ENCODE measurements at places on chromosomes 6 and 20.

DNA sequence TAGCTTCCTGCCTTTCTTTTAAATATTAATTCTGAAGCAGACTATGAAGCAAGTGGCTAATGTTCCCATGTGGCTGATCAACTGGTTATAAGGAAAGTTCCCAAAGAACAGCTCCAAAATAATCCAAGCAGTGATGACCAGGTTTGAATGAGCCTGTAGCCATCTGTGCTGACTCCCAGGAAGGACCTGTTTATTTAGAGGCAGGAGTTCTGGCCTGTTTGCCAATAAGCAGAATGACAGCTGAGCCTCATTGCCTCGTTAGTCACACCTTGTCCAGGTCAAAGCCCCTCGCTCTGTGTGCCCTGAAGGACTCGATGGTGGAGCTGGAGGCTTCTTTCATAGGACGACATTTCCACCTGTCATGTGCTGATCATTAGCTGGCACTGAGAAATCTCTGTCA lies 97.4 kb downstream of the TMEM170B start:
- no peak for DNase-seq

GRCh38 chr6:40733770-40734396 lies 146.7 kb upstream of the LRFN2 start:
- no peak for DNase-seq

GRCh38 chr20:44488551-44488950 lies 12.9 kb downstream of the TTPAL start:
- DNase-seq = no peak

DNA sequence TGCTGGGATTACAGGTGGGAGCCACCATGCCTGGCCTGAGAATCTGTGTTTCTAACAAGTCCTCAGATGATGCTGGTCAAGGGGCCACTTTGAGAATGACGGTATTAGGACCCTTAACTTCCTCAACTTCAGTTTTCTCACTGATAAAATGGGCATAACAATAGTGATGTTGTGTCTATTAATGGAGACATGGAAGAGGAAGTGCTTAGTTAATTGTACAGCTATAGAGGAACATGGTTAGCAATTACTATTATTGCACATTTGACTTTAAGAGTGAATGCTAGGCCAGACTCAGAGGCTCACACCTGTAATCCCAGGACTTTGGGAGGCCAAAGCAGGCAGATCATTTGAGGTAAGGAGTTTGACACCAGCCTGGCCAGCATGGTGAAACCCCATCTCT lies 12.7 kb downstream of the DPPA5 start:
- DNase-seq = no peak

DNA sequence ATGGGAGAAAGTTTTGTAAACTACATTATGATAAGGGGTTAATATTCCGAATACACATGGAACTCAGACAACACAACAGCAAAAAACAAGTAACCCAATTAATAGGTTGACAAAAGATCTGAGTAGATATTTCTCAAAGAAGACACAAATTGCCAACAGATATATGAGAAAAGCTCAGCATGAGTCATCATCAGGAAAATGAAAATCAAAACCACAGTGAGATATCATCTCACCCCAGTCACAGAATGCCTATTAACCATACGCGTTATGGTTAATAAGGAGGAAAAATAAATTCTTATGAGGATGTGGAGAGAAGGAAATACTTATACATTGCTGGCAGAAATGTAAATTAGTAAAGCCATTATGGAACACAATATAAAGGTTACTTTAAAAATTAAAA lies 695.0 kb downstream of the COL12A1 start:
- peak; percentile 2 for DNase-seq

DNA sequence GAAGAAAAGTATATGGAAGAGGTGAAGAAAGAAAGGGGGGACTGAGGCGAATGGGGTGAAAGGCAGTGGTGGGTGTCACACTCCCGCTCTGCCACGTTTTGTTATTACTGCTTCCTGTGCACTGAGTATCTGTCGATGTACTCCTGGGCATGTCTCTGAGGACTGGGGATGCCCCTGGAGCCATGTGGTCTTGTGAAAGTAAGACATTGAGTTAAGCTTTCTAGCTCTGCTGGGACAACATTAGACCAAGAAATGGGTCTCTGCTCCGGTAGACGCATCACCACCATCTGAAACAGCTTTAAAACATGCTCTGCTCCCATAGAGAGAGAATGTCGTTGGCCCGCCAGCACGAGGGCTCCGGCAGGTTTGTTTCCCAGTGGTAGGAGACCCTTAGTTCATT lies 40.0 kb downstream of the IRF4 start:
- DNase-seq = no peak

- no peak for DNase-seq
These were observed 39.5 kb downstream of the NKX2-4 start for GRCh38 chr20:21357844-21358243.

DNA sequence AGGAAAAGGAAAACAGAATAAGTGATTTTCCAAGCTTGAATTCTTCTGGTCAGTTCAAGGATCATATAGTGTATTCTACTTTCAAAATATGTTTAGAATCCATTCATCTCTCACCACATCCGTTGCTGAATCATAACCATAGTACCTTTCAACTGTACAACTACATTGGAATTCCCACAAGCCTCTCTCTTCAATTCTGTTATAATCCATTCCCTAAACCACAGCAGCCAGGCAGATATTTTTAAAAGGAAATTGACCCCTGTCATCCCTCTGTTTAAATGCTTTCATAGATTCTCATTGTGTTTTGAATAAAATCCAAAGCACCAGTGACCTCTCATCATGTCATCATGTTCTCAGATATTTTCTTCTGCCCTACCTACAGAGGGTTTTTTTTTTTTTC lies 412.7 kb downstream of the GRIK2 start:
- DNase-seq = peak; percentile 33

- DNase-seq = no peak
These were observed 139.1 kb upstream of the POU3F2 start for GRCh38 chr6:98695091-98695801.

GRCh38 chr6:16836144-16836981 lies 75.1 kb upstream of the ATXN1 start:
- peak; percentile 48 for DNase-seq

DNA sequence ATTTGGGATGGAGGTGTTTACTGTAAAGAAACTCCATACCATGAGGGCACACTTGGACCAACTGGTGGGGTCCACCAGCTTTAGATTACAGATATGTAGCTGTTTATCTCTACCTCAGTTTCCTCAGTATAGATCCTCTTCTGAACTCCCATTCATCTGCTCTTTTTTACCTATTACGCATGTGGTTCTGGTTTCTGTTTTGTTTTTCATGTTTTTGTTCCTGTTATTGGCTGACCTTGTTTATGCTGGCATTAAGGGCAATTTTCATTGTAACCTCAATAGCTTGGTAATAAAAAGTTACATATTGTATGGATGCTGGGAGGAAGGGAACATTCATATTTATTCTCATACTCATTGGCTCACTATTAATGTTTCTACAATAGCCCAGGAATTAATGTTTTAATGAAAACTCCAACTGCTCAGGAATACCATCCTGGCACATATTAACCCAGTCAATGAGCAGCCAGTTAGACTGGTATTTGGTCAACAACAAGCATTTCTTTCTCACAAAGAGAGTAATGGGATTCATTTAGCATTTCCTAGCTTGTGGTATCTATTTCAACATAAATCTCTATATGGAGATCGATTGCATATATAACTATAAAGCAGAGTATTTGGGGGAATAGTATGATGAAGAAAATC lies 83.8 kb upstream of the FAM184A start:
- no peak for DNase-seq

- DNase-seq = no peak
These were observed 3.2 kb downstream of the MARCKS start for GRCh38 chr6:113860181-113860955.

GRCh38 chr6:124028117-124028516 lies 224.5 kb downstream of the NKAIN2 start:
- no peak for DNase-seq

DNA sequence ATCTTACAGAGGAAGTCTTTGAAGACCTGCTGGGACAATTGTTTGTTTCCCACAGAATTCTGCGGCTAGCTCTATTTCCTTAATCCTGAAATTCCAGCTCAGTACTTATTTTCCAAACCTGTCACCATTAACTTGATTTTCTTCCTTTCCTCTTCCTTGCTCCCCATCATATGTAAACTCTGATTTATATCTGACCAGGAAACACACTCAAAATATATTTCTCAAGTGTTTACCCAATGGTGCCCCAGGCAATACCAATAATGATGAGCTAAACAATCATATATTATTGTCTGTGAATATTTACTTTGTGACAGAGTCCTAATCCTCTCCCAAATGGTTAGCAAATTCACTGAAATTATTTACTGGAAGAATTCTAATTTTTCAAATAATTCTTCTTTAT lies 597.3 kb downstream of the PKHD1 start:
- no peak for DNase-seq

DNA sequence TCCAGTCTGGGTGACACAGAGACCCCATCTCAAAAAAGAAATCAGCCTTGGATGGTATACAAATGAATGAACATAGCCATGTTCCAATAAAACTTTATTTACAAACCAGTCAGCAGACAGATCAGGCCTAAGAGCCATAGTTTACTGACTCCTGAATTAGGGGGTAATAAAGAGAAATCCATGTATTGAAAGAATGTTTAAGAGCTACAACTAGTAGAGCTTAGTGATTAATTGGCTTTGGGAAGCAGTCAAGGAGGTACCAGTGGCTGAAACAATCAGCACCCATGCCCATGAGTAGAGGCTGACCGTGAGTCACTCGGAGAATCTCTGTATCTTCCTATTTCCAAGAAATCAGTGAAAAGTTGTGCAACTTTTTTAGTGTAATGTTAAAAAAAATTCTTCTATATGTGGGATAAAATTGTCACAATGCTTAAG lies 223.6 kb upstream of the RREB1 start:
- no peak for DNase-seq

DNA sequence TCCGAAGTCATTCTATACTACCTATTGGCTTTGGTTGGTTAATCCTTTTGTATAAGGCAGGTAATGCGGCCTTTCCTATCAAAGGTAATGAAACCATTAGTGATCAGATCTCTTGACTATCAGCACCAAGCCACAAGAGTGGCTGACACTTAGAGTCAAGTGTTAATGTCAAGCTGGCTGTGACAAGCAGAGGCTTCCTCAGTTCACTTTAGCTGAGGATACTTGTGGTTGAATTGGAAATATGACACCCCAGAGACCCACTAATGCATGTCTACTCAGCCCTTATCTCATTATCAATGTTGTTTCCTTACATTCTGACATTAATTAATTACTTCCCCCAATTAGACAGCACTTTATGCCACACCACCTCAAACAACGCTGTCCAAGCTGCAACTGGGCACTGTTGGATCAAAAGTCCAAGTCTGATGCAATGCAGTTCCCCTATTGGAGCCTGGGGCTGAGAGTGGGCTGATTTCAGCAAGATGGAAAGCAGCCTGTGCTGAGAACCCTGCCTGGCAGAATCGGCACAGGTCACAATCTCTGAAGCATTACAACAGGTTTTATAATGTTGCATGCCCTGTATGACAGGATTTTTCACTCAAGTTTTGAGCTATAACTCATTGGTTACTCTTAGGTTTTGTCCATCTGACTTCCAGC lies 273.5 kb downstream of the COL12A1 start:
- no peak for DNase-seq

- DNase-seq = peak; percentile 97
These were observed 111.3 kb downstream of the LY86 start for GRCh38 chr6:6699741-6700367.

- no peak for DNase-seq
These were observed 2.0 kb downstream of the AIF1 start for GRCh38 chr6:31617010-31617409.

DNA sequence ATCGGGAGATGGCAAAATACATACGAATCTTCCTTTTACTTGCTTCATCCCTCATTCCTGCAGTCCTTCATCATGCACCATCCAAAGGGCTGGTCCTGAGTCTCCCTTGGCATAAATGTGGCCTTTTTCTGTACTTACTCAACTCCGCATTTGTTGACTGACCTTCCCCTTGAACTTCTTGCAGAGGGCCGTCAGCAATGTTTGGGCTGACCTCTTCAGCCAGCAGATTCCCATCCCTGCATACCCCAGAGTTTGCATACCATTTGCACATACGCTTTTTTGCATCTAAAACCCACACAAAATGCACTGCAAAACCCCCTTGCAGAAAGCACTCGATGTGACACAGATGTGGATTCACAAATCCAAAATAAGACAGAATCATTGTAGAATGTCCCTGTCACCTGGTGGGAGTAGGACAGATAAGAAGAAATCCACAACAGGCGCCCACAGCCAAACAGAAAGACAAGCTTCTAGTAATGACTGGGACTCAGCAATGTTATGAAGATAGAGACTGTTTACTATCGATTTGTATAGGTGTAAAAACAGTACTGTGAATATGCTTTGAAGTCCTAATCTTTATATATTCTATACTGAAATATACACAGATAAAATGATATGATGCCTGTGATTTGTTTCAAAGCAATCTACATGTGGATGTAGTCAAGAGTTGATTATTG lies 45.8 kb downstream of the TBC1D7 start:
- DNase-seq = no peak

GRCh38 chr6:110265273-110265672 lies 85.0 kb downstream of the CDC40 start:
- no peak for DNase-seq

DNA sequence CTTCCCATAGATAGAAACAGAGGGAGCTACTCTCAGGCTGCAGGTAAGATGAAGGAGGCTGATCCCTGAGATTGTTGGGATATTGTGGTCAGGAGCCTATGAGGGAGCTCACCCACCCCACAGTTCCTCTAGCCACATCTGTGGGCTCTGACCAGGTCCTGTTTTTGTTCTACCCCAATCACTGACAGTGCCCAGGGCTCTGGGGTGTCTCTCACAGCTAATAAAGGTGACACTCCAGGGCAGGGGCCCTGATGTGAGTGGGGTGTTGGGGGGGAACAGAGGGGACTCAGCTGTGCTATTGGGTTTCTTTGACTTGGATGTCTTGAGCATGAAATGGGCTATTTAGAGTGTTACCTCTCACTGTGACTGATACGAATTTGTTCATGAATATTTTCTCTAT lies 2.8 kb downstream of the HLA-F start:
- DNase-seq = no peak

DNA sequence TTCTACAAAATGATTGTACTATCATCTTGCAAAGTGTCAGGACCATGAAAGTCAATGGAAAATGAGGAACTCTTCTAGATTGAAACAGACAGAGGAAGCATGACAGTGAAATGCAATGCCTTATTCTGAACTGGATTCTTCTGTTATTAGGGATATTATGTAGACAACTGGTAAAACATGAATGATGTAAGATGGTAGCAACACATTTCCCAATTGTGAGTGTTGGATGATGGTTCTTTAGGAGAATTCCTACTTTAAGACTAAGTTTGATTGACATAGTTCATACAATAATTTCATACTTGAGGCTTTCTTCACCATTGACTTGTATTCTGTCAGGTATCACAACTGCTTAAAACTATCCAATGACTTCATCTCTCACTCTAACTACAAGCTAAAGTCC lies 4.5 kb downstream of the UBE3D start:
- DNase-seq = no peak

DNA sequence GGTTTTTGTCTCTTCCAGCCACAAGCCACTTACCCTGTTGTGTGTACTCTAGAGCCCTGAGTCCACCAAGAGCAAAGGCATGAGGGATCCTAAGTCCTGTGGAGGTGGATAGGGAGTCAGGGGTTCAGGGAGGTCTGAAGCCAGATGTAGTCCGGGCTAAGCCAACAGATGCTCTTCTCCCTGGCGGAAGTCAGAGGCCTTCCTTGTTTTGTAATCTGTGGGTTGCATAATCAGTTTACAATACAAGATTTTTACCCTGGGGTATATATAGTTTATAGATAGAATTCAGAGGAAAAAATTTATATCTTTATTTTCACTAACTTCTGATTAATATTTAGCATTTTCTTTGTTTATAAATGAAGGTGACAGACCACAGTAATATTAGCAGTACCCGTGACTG lies 9.2 kb downstream of the LAMP5 start:
- DNase-seq = no peak

All from foreskin fibroblast (primary cell).